ENCODE measurements at places on chromosomes 1 and 21.

GRCh38 chr1:175554586-175554985 is 188.8 kb downstream of the TNR start:
- DNase-seq: no peak

- DNase-seq: no peak
These were observed 8.7 kb downstream of the TNFRSF14 start for GRCh38 chr1:2564815-2565374.

GRCh38 chr1:15885701-15886610 is 38.4 kb downstream of the SPEN start:
- no peak for DNase-seq

DNA sequence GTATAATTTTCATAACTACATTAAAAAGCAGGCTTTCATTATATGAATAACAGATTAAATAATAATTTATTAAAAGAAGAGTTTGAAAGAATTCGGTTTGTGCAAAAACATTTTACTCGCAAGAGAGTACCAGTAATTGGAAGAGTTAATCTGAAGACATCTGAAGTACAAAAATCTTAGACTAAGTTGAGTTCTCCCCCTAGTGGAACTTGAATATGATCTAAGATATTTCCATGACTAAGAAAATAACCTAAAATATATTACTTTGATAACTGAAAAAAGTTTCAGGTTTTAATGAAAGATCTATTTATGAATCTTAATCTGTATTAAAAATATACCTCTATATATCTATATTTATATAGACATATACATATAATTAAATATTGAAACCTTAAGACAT is 112.5 kb upstream of the GFI1 start:
- DNase-seq: no peak

- no peak for DNase-seq
These were observed 21.4 kb downstream of the SOX13 start for GRCh38 chr1:204094313-204094729.

Data from activated T-cell treated with anti-CD3 and anti-CD28 coated beads, Interleukin-2, amount 50 U/mL, for 4 hours (primary cell).